Heart left ventricle (tissue), 16 donors: ENCODE measurements at places on chromosomes 6 and 20. TPM values are rescaled to one million over a fixed set of nuclear protein-coding genes. Genes with fewer than 3 reads are reported as not detected.

GRCh38 chr6:88248709-88249321, 82.7 kb upstream of the CNR1 start:
- no peak for DNase-seq

DNA sequence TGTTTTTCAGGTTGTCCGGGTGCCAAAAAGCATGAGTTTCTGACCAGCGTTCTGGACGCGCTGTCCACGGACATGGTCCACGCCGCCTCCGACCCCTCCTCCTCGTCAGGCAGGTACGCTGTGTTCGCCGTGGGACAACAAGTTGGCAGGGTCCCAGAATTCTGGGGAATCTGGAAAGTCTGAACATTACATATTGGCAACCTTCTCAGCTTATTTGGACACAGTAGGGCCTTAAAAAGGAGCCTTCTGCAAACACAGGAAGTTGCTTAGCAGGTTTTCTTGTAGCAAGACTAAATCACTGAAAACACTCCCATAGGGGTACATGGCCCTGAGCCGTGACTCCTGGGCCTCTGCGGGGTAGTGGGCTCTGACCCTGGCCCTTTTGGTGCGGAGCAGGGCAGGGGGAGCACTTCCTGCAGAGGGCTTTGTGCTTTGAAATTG, 209.7 kb downstream of the SMOC2 start:
- DNase-seq: no peak

- no peak for DNase-seq
Measured at GRCh38 chr6:19446570-19446969, 390.6 kb upstream of the ID4 start.

- no peak for DNase-seq
Measured at GRCh38 chr20:20216941-20217340, 151.0 kb upstream of the INSM1 start.

- no peak for DNase-seq
Measured at GRCh38 chr20:32325706-32326503, 32.2 kb upstream of the ASXL1 start.

DNA sequence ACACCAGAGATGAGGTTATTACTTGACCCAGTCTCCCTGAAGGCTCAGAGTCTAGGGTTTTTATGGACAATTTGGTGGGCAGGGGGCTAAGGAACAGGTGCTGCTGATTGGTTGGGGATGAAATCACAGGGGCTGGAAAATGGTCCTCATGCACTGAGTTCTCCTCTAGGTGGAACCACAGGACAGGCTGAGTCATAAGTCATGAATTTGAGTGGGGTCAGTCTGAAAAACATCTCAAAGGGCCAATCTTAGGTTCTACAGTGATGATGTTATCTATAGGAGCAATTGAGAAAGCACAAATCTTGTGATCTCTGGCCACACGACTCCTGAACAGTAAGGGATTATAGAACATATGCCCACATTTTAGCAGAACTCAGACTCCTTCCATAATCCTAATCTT, 5.9 kb upstream of the MRS2 start:
- no peak for DNase-seq

DNA sequence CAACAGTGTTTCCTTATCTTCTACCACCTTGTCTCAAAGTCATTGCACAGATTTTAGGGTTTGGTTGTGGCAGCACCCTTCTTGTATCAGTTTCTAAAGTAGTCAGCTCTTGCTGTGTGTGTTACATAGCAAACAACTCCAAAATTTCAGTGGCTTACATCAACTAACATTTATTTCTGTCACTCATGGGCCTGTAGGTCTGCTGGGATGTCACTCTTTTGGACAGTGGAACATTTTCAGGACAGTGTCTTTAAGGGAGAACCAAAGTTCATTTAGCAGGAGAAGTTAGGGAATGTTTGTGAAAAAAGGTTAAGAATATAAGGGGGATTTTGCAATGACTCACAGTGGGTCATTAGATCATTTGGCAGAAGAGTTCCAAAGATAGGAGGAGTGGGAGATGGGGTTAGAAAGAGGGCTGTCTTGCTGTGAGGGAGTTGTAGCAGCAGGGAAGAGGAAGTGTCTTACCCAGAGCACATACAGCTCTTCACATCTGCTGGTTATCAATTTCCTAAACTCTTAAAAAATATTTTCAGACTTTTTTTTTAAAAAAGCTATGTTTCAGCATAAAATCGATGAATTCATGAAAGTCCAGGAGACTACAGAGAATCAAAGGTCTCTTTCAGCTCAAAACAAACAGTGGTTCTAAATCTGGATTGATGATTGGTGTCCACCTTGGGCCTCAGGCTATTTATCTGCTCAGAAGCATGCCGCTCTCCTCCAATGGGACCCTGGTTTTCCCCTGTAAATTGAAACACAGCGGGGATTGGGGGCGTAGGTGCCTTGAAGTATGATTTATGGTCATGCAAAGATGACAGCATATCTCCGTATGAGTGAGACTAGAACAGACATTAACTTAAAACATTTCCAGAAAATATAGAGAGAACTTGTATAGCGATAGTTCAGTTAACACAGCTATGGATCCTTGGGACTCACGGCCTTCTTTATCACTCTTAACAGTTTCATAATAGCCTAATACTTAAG, 117.3 kb downstream of the B3GAT2 start:
- no peak for DNase-seq

DNA sequence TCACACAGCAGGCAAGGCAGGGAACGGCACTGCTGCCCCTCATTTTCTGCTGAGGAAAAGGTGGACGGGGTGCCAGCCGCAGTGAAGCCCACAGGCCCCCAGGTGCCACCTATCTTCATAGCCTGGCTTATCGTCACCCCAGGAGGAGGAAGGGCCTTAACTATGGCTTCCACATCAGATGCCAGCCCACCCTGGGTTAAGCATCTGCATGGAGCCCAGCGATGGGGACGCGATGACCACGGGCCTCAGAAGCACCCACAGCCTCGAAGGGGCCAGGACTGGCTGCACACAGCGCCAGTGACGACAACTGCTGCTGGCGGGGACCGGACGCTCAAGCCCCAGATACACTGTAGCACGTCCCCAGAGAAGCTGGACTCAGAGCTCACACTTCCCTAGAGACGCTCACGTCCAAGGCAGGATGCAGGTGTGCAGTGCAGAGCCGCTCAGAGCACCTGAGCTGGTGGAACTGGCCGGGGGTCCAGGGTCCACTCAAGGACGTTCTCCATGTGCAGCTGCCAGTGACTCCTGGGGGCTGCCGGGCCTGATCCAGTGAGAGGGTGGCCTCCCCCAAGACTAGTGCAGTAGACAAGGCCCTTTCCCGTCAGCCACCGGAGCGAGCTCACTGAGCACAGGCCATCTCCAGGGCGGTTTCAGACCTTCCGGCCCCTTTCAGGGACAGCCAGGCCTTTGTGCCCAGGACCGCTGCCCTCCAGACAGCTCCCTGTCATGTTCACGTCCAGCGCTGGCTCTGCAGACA, 83.0 kb downstream of the YTHDF1 start:
- peak; percentile 64 for DNase-seq

- no peak for DNase-seq
Measured at GRCh38 chr6:2171728-2172127, 73.7 kb downstream of the GMDS start.

- no peak for DNase-seq
Measured at GRCh38 chr20:22490287-22491193, 93.8 kb downstream of the FOXA2 start.

GRCh38 chr6:79081663-79082062, 3.6 kb upstream of the PHIP start:
- DNase-seq: no peak

- no peak for DNase-seq
Measured at GRCh38 chr6:139311831-139312230, 20.0 kb upstream of the TXLNB start.

DNA sequence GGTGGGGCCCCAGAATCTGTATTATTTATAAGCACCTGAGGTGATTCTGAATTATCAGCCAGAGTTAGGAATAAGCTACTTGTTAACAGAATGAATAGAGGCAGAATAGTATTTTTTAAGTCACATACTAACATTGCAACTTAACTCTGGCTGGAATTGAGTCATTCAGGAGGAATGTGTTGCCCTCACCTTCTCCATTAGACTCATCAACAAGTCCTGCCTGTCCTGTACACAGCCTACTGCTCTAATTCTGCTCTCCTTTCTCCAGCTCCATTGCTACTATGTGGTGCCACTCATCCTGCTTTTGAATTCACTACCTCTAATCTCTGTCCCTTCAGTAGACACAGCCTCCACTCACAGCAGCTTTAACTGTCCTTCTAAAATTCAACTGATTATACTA, 669.4 kb downstream of the DHX35 start:
- DNase-seq: no peak

- no peak for DNase-seq
Measured at GRCh38 chr6:68633281-68633971, 1.7 kb upstream of the ADGRB3 start.

GRCh38 chr6:45738057-45738455, 277.6 kb downstream of the CLIC5 start:
- DNase-seq: no peak

DNA sequence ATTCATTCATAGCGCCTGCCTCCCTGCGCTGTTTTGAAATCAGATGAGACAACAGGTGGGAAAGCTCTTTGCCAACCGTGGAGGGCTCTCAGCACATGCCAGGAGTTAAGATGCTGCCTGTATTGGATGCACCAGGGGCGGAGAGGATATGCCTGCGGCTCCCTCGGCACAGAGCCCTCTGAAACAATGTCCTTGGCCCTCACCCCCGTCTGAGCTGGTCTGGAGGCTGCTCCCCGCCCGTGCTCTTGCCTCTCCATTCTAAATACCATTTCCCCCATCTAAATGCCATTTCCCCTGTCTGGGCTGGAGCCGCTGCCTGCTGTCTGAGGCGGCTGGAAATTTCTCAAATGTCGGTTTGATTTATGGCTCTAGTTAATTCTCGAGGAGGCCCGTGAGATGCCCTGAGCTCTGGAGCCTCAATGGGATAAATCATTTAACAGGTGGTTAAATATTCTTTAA, 50.8 kb upstream of the MLN start:
- no peak for DNase-seq

GRCh38 chr6:111973927-111974639, 79.8 kb upstream of the CCN6 start:
- DNase-seq: no peak

- DNase-seq: no peak
Measured at GRCh38 chr6:68701159-68701558, 66.1 kb downstream of the ADGRB3 start.

DNA sequence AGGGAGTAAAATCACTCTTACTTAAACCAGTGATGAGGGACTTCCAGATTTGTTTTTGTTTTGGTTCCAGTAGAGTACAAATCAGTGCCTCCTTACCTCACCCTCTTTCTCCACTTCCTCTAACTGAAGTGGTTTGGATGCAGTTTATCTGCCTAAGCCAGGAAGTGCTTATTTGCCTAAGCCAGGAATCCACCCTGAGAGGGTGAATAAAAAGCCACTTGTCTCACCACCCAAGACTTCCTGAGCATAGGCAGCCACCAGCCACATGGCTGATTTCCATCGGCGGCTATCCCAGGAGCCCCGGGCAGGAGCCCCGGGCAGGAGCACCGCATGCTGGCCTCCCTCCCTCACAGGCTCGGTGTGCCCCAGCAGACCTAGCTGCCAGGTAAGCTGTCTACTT, 12.0 kb downstream of the LRP11 start:
- DNase-seq: peak; percentile 36

GRCh38 chr6:139829576-139829975, 455.1 kb upstream of the CITED2 start:
- no peak for DNase-seq

- DNase-seq: no peak
Measured at GRCh38 chr20:21656308-21657067, 49.0 kb upstream of the PAX1 start.

DNA sequence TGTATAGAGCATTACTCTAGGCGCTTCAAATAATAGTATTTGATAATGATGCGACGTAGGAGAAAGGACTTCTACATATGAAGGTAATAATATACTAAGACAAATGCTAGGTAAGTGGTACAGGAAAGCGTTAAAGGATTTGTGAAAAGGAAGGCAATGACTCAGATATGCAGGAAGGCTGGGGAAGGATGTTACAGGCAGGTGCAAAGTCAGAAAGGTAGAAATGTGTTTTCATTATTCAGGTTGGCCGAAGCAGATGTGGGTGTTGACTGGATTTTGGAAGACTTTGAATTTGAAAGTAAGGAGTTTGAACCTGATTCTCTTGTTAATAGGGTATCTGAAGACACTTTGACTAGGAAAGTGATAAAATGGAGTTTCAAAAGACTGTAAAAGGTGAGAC, 51.0 kb downstream of the STK4 start:
- DNase-seq: no peak

DNA sequence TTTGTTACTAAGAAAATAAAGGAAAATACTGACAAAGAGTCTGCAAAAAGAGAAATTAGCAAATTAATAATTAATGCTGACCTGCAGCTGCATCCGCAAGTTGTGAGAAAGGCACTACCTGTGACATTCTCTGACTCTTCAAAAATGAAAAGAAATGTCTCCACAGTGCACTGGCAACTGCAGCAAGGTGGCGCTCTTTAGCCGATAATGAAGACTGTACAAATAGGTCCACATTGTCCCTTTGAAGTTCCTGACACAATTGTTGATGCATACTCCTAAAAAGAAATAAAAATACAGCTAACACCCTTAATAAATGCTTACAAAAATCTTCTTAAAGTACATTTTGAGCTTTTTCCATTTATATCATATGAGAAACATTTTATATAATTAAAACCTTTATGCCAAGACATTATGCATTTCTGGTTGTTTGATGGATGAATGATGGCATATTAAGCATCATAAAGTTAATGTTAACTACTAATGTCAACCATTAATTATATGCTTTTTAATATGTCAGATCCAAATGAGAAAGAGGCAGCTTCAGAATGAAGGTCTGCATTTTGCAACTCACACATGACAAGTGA, 96.5 kb downstream of the MMS22L start:
- peak; percentile 50 for DNase-seq

GRCh38 chr6:31037682-31038081, 27.4 kb downstream of the MUC22 start:
- no peak for DNase-seq

SLC17A1 gene
- not detected for total RNA-seq

RAB44 gene
- total RNA-seq: not detected

EPHA7 gene
- total RNA-seq: 3.0 TPM

SIGLEC1 gene
- 6.9 TPM for total RNA-seq

CST4 gene
- not detected for total RNA-seq

FOXA2 gene
- total RNA-seq: not detected

TNFRSF21 gene
- total RNA-seq: 6.0 TPM

TPD52L1 gene
- 79.7 TPM for total RNA-seq

NOTCH4 gene
- 24.9 TPM for total RNA-seq

HRH3 gene
- total RNA-seq: not detected

TRIM15 gene
- total RNA-seq: not detected

SLC17A2 gene
- total RNA-seq: not detected

GABRR1 gene
- total RNA-seq: not detected

RALGAPB gene
- total RNA-seq: 28.0 TPM

ZBTB12 gene
- total RNA-seq: 1.9 TPM

NFATC2 gene
- 4.8 TPM for total RNA-seq

JPH2 gene
- 148 TPM for total RNA-seq

CYP21A2 gene
- total RNA-seq: 3.0 TPM

ETV7 gene
- total RNA-seq: not detected
